ENCODE measurements at places on chromosomes 7 and 10.

DNA sequence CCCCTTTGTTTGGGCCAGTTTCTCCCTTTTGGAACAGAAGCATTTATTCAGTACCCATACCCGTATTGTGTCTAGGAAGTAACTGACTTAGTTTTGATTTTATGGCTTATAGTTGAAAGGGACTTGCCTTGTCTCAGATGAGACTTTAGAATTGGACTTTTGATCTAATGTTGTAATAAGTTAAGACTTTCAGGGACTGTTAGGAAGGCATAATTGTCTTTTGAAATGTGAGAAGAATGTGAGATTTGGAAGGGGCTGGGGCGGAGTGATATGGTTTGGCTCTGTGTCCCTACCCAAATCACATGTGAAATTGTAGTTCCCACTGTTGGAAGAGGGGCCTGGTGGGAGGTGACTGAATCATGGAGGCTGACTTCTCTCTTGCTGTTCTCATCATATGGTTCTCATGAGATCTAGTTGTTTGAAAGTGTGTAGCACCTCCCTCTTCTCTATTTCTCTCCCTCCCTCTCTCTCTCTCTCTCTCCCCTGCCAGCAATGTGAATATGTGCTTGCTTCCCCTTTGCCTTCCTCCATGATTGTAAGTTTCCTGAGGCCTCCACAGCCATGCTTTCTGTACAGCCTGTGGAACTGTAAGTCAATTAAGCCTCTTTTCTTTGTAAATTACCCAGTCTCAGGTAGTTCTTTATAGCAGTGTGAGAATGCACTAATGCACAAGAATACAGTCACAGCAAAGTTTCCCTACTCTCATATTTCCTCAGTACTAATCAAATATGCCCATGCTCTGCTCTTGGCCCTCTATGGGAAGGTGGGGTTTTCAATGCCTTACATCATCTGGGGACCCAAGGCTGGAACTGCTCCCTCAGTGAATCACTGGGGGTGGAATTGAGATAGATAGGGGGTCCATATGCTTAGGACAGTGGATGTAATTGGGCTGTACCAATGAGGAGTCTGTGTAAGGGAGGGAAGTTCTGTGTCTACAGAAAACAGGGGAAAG, 17.2 kb upstream of the AKR1C1 start:
- DNase-seq: no peak

- no peak for DNase-seq
Observed at GRCh38 chr10:61542596-61542995, 89.4 kb upstream of the TMEM26 start.

DNA sequence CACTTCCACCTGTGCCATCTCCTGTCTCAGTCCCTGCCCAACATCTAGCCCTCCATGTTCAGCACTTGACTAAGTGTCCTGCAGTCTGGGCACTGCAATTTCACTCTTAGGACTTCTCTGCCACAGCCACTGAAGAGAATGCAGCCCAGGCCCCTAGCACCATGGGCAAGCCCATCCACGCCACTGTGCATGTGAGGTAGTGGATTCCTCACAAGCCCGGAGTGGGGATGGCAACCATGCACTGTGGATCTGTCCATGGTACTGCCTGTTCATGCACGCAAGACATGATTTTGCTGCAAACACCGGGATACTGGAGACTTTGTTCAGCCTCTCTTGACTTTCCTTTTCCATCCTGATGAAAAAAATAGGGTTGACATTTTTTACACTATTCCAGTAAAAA, 12.3 kb downstream of the DDC start:
- DNase-seq: no peak

DNA sequence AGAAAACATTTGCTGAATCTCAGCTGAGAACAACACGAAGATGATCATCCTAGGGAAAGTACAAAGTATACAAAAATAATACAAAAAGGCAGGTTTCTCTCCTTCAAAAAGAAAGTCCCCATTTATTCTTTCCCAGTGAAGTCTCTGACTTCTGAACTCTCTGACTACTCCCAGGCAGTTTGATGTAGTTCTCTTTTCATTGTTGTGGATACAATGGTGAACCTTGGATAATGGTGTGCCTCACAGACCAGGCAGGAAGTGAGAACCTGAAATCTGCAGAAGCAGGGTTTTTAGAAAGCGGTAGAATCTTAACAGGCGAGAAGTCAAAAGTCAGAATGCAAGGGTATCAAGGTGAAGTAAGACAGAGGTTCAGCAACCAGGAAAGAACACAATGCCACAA, 150.8 kb upstream of the NRP1 start:
- no peak for DNase-seq

DNA sequence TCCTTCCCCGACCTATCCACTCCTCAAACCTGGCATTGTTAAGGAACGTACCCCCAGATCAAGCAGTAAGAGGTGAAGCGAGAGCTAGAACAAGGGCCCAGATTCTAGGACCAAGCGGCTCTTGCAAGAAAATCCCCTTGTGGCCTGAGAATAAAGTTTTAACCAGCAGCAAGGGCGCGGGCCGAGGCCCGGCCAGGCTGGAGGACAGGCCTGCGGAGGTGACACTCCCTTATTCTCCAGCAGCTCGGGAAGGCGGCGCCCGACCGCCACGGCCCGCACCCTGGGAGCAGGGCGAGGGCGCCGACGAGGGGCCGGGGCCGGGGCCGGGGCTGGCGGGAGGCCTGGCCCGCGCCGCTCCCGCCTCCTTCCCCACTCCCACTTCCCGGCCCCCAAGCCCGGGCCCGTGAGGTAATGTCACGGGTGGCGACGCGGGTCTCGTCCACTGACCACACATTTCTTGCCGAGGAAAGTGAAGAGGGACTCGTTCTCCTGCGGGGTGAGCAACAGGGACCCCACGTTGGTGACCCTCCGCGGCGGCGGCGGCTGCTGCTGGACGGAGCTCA, 551 bp downstream of the WASL start:
- DNase-seq: peak; percentile 34

DNA sequence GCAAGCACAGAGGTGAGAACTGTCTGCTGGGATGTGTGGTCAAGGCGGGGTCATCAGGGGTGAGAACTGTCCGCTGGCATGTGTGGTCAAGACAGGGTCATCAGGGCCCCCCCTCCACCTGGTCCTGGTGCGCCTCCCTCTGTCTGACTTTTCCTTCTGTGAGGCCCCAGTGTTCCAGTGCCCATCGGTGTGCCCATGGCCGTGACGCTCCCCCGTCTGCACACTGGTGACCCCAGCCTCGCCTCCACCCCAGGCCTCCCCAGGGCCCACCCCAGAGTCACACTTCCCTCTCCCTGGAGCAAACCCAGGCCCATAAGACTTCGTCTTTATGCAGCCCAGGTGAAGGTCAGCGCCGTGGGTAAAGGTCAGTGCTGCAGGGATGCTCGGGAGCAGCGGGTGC, 70.1 kb upstream of the TCERG1L start:
- no peak for DNase-seq

DNA sequence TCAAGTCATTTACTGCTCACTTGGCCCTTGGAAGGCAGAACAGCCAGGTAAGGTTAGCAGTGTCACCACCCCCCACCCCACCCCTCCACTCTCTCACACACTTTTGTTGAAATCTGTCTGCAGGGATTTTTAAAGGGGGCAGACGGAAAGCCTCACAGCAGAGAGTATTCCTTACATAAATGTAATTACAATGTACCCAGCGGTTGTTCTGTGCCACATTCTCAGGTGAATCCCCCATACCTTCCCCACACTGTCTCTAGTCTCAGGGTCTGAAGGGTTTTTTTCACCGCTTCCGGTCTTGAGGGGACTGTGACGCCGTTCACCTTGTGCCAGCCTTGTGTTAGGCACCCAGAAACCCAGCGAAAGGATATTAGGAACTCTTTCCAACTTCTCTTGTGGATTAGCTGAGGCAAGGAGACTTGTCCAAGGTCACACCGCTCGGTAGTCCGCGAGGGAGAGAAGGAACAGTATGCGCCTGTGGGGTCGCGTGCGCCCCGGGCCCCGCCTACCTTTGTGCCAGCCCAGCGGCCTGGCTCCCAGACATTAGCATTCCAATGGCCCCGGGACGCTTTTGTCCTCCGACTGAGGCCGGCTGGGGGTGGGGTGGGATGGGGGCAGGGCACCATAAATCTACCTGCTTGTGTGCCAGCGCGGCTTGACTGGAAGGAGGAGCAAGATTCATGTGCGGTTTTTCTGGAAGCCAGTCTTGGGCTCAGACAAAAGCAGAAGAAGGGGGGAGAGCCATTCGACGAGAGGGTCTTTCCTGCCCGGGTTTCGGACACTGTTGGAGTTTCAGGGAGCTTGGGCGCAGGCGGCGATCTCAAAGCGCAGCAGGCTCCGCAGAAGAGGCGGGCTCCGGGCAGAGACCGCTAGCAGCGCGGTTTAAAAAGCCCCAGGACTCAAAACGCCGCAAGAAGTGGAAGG, 4.5 kb downstream of the NEUROG3 start:
- no peak for DNase-seq

DNA sequence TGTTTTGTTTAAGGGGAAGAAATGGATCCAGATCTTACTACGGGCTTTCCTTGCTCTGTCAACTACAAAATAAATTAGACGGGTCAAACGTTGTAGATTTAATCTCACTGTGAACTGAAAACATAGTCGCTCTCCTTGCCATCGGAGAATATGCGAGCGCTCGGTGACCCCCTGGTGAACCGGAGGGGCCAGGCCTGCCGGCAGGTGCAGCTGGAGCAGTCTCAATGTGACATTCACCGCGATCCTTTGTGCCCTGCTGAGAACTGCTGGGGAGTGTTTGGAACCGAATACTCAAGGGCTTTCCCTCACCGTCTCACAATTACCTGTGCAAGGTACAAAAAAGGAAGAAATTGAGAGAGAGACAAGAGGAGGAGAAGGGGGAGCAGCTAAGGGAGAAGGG, 174.1 kb upstream of the GPR26 start:
- no peak for DNase-seq

DNA sequence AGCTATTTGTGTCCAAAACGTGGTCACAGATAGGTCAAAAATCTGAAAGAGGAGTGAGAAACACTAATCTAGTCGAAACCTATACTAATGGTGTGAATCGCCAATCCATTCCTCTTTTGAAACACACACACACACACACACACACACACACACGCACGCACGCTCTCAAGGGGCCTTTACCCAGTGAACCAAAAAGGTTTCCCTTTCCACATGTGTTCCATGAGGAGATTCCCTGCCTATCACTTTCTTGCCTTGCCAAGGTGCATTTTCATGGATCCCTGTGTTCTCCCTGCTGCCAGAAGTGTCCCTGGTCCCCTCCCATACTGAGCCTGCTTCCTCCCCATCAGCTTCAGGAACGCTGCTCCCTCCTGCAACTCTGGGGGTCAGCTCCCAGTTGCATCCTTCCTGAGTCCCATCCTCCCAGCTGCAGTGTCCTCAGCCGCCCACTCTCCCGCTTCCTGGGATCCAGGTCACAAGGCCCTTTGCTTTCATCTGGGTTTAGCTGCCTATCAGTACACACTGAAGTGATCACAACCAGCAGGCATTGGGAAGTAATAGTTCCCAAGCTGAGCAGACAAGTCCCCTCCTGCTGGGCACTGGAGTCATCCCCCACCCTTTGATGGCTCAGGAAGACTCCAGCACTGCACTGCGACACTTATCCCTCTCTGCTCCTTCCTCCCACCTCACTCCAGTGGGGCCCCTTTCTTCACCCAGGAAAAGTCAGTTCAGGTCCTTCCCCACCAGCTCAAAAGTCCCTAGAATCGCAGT, 49.2 kb upstream of the KCNMA1 start:
- no peak for DNase-seq

DNA sequence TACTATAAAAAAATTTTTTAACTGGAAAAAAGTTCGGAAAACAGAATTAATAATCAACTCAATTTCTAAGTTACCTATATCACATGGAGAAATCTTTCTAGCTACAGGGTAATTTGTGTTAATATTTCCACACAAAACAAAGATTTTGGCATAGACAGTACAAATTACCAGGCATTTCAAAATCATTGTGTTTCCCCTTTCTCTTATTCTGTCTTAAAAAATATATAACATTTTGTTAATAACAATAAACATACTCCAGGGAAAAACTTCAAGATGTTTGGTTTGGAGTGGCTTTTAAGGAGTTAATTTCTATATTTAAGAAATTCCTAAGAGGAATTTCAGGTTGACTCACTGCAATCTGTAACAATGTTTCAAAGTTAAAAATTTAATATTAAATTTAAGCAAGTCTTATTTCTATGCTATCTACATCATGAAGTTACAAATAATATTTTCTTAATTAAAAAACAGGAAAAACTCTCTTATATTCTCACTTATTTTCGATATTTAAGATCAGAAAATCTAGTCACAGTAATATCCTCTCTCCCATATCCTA, 132.6 kb downstream of the NRBF2 start:
- DNase-seq: no peak

DNA sequence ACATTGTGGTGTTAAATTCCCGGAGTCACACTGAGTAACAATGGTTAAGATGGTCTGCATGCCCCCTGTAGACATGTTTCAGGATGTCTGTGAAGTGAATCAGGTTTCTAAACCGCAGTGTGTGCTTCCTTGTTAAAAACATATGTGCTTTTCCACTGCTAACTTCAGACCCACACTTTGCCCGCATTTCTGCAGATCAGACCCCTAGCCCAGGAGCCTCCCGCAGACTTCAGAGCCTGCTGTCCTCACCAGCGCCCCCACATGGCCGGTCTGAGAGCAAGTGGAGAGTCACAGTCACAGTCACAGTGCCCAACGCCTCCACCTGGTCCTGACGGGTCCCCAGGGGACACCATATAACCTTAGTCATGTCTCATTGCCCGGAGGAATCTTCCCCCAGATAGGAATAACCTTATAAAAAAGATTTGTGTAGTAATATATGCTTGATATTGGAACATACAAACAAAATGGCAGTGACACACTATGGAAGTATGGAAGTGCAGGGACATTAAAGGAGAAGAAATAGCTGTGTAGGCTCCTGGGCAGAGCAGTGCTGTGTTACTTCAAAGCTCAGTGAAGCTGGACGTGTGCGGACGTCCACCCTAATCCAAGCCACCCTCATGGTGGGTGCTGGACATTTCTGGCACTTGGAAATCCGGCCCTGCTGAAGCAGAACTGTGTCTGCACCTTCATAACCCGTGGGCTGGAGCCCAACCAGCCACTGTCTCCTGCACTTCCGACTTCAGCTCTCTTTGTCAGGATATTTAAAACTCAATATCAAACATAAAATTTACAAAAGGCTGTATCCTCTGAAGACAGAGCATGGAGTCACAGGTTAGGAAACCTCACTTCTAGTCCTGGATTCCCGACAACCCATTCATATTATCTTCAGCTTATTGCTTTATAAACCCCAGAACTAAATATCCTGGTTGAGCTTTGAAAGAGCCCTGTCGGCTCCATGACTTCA, 29.0 kb downstream of the GSTO2 start:
- no peak for DNase-seq

DNA sequence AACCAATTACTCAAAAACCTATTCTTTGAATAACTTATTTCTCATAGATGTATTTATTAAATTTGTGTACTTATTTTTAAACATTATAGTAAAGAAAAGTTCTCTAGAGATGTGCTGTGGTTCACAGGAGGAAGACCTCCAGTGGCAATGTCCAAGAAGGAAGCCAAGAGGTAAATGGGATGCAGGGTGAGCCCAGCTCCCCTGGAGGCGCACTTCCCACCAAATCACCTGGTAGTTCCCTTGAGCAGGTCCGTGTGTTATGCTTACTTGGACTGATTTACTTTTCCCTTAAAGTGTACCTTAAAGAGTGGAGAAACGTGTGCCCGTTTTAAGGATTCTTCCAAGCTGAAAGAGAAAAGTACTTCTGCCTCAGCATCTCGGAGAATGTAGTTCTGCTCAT, 55.3 kb downstream of the PAXIP1 start:
- DNase-seq: no peak

Measured in skin of body (tissue), 3 donors.